ENCODE measurements at places on chromosomes 16 and 17.

DNA sequence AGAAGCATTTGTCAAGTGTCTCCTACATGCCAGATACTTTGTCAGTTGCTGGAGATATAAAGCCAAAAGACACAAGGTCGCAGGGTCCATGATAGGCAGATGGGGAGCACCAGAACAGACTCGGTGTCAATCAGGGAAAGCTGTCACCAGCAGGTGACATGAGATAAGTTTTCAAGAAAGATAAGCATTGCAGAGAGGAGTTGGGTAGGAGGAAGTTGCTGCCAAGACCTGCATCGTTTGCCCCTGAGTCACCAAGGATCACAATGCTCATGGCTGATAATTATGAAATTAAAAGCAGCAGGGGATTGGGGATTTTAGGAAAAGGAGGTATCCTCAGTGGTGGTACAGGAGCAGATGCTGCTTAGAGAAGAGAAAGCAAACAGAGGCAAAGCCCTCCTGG lies 551.1 kb upstream of the CDH11 start:
- DNase-seq, result no peak

- no peak for DNase-seq
These were observed 96.6 kb upstream of the CACNG5 start for GRCh38 chr17:66738301-66738700.

GRCh38 chr16:52496051-52496876 lies 50.7 kb downstream of the TOX3 start:
- no peak for DNase-seq

- no peak for DNase-seq
These were observed 328.1 kb downstream of the C16orf95 start for GRCh38 chr16:86988920-86989696.

DNA sequence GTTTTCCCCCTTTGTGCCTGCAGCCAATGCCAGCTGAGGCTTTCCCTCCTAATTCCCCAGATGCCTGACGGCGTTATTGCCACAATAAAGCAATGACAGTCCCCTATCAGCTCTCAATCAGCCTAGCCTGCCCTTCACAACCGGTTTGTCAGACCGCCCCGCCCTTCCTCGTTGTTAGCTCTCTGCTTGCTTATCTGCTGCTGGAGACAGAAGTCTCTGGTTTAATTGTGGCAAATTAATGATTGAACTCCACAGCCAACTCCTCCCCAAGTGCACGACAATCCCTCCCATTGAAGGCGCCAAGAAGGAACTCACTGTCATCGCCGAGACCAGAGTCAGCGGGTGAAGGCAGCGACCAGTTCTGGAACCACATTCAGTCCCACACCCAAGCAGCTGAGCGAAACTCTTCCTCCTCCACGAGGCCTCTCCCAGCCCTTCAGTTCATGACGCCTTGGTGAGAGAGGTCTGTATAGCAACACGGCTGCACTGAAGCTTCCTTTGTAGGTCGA lies 474.4 kb downstream of the SLC39A11 start:
- peak; percentile 52 for DNase-seq

- peak; percentile 8 for DNase-seq
These were observed 94.2 kb downstream of the NTN1 start for GRCh38 chr17:9115214-9116191.

DNA sequence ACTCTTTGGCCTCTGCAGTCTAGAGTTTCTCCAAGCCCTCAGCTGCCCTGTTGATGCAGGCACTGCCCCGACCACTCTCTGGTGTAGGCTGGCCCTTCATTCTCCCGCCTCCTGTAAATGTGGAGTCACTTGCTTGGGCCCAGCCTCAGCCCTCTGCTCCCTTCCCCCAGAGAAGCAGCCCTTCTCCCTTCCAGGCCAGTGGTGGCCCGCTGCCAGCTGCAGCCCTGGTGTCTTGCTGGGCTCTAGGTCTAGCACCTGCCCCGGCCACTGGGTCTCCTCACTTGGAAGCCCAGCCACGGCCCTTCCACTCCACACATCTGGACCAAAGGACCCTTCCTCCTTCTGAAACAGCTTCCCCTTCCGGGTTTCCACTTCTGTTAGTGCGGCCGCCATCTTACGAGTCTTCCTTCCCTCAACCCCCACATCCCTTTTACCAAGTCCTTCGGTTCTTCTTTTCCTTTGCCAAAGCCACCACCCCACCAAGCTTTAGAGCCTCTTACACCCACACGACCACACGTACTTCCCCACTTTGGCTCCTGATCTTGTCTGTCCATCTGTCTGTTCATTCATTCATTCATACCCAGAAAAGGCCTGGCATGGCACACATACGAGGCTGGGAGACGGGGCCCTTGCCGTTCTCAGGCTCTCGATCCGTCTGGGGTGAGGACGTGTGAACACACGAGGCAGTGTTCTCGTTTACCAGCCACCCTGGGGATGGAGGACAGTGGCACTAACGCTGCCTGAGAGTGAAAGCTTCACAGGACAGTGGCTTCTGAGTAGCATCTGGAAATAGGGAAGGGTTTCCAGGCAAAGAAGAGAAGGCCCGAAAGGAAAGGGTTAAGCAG lies 68.0 kb downstream of the ABR start:
- DNase-seq, result no peak

DNA sequence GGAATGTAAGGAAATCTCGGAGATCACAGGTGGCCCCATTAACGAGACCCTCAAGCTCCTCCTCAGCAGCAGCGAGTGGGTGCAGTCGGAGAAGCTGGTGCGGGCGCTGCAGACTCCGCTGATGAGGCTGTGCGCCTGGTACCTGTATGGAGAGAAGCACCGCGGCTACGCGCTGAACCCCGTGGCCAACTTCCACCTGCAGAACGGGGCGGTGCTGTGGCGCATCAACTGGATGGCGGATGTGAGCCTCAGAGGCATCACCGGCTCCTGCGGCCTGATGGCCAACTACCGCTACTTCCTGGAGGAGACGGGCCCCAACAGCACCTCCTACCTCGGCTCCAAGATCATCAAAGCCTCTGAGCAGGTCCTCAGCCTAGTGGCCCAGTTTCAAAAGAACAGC lies 16.2 kb downstream of the MLYCD start:
- no peak for DNase-seq

DNA sequence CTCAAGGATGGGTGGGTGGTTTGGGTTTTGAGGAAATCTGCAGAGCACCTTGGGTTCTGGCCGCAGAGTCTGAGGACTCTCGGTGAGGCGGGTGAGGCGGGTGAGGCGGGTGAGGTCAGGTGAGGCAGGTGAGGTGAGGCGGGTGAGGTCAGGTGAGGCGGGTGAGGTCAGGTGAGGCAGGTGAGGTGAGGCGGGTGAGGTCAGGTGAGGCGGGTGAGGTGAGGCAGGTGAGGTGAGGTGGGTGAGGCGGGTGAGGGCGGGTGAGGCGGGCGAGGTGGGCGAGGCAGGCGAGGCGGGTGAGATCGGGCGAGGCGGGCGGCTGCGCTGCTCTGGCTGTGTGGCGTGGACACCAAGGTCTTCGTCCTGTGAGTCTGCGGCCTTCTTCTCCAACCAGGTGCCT lies 24.1 kb upstream of the RPL13 start:
- no peak for DNase-seq

- no peak for DNase-seq
These were observed 72.7 kb downstream of the ABCC1 start for GRCh38 chr16:16021988-16022682.

DNA sequence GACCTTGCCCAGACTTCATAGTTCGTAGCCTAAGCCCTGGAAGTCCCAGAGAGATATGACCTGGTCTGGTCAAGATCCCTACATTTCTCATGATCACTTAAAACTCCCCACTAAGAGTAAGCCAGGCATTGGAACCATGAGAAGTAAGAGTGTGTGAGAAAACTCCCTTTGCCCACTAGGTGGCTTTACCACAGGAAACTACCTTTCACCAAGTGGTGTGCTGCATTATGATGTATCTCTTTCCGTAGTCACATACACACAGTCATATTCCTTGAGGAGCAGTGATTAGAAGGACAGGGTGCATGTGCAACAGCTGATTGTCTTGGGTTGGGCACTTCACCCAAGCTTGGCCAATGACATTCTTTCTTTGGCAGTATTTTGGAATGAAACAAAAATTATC lies 639.3 kb downstream of the KCNJ2 start:
- DNase-seq, result no peak

- DNase-seq, result no peak
These were observed 189.7 kb downstream of the CHD9NB start for GRCh38 chr16:52863000-52863399.

GRCh38 chr17:44287651-44288050 lies 19.7 kb upstream of the SLC4A1 start:
- no peak for DNase-seq
